Anterior cingulate cortex (tissue), 58 donors: ENCODE measurements at places on chromosomes 12 and 14.

DNA sequence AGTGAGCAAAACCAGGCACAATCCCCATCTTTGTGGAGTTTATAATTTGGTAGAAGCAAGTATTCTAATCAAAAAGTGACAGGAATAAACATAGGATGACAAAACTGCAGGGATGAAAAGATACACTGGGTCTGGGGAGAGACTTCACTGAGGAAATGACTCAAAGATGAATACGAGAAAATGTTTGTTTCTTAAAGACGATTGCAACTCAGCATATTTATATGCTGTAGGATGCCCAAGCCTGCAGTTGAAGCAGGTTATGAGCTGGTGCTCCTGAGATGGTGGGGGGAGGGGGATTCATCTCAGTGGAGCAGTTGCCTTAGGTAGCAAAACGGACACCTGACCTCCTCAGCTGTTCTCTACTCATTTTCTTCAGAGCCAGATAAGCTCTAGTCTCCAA lies 13.4 kb upstream of the SLC38A4 start:
- no peak for DNase-seq

DNA sequence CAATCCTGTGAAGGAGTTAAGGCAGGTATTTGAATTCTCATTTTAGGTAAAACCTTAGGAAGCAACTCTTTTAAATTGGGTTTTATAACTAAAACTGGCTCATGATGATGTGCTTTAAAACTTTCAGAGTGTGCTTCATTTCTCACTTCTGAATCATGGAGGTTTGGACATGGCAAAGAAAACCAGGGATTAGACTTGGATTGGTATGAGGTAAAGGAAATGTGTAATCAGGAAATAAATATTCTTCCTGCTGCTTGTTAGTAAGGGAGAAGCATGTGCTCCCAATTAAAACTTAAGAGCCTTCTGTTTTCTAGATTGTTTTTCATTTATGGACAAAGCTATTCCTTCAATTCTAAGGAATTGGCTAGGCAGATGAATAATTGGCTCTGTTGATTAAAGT lies 57.4 kb downstream of the FBXO33 start:
- no peak for DNase-seq

DNA sequence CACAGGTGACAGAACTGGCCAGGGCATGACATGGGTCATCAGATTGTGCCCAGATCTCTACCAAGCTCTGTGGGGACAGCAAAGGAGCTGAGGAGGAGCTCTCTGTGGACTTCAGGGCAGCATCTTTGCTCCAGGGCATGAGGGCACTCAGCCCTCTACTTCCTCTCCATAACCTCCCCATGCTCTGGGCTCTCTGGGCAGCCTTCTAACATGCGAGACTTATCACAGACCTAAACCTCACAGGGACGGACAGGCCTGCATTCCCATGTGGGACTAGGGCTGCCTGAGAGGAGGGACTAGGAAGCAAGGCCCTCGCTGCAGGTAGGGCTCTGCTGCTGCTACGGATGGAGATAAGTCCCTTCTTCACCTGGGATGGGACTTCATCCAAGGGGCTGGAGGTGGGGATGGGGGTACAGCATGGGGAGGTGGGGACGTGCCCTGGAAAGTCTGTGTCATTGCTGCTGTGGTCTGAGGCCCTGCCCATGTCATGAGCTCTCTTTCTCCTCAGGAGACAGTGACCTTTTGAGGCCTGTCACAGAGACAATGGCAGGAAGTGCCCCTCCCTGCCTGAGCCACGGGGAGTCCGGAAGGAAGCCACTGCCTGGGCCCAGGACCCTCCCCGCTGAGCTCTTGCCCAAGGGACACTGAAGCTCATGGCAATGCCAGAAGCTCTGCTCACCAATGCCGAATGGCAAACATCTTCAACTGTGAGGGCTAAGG lies 44.1 kb downstream of the PITPNM2 start:
- no peak for DNase-seq

DNA sequence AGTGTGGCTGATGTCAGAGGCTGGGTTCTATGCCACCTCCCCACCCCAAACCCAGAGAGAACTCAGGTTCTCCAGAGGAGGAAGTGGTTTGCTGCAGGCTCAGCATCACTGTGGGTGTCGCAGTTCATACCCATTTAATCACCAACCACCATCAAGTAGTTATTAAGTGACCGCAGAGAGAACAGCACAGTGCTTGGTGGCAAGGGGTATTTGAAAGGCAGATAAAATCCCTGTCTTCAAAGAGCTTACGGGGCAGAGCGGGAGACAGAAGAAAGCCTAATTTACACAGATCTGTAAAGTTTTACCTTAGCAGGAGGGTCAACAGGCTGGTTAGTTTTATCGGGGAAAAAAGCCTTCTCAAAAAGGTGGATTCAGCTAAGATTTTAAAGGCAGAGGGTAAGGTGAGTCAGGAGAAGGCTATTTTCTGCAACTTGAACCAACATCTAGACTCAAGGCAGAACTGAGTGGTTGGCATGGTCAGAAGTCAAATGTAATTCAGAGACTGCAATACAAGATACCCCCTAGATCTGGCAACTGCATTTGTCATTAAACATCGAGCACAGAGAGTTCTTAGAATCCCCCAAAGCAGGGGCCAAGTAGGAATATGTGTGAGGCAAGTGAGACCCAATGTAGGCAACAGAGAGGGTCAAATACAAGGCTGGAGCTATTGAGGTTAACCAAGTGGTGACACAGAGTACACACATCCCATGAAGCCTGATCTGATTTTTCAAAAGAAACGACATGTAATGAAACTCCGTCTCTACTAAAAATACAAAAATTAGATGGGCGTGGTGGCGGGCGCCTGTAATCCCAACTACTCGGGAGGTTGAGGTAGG lies 13.2 kb downstream of the PXN start:
- no peak for DNase-seq

GRCh38 chr14:37890095-37890494 lies 294.7 kb downstream of the TTC6 start:
- DNase-seq = no peak

DNA sequence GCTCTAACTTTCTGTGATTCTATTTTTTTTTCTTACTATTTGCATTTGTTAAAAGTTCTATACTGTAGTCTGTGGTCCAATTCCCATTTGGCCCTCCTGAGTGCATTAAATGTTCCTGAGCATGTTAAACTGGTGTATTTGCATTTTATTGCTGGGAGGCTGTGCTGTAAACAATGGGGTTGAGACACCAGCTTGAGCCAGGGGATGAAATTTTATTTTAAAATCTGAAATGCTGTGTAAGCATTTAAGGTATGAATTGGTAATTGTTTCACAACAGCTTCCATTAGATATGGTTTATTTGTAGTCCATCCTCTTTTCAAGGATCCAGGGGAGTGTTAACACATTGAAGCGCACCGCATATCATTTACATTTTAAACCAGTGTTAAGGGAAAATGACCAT lies 89.9 kb upstream of the RFX4 start:
- DNase-seq = no peak

DNA sequence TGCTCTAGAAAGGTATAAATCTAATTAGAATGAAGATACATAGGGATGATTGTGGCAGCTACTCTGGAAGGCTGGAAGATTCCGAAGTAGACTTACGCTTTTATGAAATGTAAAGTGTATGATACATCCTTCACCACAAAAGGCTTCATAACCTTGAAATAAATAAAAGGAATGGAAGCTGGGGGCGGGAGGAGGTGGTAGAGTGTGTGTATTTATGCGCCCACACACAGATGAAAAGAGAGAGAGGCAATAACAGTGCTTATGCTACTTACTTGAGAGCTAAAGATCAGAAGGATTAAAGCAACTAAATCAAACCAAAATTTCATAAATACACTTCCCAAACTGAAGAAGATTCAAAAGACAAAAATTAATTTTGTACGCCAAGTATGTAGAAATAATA lies 30.4 kb downstream of the CBX5 start:
- no peak for DNase-seq

GRCh38 chr12:112303004-112303403 lies 79.2 kb downstream of the HECTD4 start:
- DNase-seq = no peak

- no peak for DNase-seq
These were observed 15.4 kb downstream of the MRPL42 start for GRCh38 chr12:93482721-93483120.

GRCh38 chr12:106431839-106432411 lies 74.4 kb downstream of the POLR3B start:
- no peak for DNase-seq

DNA sequence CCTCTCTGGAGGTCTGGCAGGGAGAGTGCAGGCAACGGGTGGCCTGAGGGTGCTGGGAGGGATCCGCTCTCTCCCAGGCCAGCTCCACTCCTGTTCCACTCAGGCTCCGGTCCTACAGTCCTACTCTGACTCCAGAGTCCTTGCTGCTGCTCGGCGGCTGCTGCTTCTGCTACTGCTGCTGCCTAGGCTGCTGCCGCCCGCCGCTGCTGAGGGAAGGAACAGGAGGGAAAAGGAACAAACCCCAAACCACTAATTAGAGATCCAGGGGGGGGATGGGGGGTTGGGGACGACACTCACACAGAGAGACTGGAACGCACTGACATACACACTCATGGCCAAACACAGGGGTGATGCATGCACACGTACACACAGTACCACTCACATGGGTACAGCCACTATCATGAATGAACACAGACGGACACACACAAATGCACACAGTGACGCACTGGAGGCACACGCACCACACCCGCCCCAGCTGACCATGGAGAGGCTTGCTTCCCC lies at the start of gene SP7:
Gene SP7, minus strand, starts transcription at position 174 of the 501 bp plus-strand sequence. CDS start 708 bp downstream, outside the sequence.
- DNase-seq = no peak

DNA sequence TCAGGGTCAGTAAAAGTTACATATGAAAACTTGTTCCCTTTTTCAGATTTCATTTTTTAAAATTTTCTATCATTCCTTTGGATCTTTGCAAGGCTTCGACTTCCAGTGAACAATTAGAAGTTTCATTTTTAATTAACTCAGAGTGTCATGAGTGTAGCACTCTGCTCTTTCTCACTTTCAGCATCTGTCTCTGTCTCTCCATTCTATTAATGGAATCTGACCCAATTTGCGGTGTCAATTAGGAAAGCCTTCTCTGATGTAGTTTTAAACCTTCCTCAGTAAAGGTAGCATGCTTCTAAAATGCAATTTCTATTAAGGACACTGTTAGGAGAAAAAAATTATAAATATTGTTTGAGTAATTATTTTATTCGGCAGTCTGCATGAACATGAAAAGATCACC lies 68.3 kb downstream of the SLC38A1 start:
- no peak for DNase-seq

- DNase-seq = peak; percentile 71
These were observed 32.5 kb downstream of the MMAB start for GRCh38 chr12:109540526-109541412.

DNA sequence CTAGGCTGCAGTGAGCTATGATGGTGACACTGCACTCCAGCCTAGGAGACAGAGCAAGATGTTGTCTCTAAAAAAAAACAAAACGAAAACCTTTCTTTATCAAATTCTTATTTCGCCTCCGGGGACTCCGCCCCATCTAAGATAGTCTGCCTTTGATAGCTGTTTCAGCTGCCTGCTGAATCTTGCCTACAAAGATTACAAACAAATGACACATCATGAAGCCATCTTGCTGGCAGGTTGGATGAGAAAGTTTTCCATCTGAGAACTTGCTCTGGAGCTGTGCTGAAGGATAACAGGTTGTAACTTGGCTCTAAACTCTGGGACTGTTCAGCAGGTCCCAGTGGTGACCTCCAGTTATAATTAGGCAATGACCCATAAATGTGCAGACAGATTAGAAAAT lies 41.8 kb upstream of the AEBP2 start:
- DNase-seq = no peak

DNA sequence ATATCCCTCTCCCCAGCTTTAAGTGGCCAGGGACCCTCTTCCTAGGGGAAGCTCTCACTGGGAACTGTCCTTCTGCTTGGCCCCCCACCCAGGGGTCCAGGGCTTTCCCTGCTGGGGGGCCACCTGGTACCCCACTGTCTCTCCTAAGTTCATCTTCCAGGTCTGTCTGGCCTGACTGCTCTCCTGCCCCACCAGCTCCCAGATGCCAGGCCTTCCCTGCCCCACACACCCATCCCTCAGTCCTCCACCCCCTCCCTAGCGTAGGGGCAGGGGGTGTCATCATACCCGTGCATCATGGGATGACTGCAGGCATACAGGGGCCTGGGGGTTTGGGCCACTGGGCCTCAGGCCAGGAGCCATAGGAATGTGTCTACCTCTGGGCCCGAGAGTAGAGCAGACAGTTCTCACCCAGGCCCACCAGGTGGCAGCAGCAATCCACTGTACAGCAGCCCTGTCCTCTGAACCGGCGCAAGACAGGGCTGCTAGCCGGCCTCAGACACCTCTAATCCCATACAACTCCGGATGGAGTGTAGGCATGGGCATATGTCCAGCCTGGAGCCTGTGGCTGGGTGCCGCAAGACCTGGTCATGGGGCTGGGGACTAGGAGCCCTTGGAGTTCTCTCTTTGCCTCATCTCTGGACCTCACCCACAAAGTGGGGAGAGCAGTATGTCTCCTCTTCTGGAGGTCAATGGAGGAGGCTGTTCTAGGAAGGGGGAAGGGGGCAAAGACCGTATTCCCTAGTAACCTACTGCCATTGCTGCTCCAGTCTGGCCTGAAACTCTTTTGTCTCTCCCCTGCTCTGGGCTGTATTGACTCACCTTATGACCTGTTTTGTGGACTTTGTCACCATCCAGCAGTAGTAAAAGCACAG lies 10.0 kb upstream of the SMARCD1 start:
- peak; percentile 58 for DNase-seq

DNA sequence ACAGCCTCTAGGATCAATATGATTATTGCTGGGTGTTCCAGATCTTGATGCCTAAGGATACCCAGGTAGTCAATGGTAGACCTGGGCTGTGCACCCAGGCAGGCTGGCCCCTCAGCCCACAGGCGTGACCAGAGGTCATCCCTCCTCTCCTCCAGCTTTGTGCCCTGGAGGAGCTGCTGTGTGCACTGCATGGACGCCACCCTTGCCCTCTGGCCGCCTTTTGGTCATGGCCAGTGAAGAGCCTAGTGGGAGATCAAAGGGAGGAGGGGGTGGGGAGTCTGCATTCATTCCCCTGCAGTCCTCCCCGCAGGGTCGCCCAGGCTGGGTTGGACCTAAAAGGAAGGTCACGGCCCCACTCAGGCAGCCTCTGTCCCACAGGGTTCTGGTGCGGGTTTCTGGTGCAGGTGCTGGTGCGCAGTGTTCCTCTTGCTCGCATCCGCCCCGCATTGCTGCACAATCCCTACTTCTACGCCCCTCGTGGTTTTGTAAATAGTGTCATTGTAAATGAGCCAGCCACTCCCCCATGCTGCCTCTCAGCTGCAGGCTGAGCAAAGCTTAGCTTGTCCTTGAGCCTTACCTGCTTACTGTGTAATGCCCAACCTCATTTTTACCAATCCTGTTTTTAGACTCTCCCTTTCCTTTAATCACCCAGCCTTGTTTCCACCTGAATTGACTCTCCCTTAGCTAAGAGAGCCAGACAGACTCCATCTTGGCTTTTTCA lies 55.3 kb downstream of the PSMA6 start:
- no peak for DNase-seq

GRCh38 chr12:48910196-48910595 lies 15.1 kb downstream of the FKBP11 start:
- no peak for DNase-seq
